T-helper 17 cell (primary cell): ENCODE measurements at places on chromosomes 3 and 15.

GRCh38 chr3:17936736-17937480 lies 194.5 kb upstream of the TBC1D5 start:
- H3K36me3 ChIP-seq = no peaks in the 10 kb centered on the region
- peaks cover 50% of the 10 kb centered on the region for H3K27me3 ChIP-seq
- H3K4me1 ChIP-seq = no peaks in the 10 kb centered on the region
- H3K4me3 ChIP-seq = no peak overlapping the region

DNA sequence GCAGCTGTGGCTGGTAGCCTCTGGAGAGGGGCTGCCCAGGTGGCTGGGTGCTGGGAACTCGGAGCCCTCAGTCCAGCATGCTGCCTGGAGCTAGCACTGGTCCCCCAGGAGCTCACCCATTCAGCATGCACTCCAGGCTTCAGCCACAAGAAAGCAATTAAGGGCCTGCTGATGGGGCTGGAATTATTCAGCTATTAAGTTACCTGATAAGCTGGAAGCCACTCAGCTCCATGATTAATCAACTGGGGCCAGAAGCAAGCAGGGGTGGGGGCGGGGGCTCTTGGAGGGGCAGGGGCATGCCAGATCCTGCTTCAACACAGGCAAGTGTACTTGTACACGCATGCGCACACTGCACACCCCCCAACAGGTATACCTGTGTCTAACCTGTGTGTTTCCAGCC lies 22.1 kb upstream of the TMEM115 start:
- no peak overlapping the region for H3K4me3 ChIP-seq
- no peak overlapping the region for H3K27ac ChIP-seq
- H3K27me3 ChIP-seq = no peaks in the 10 kb centered on the region
- H3K36me3 ChIP-seq = no peaks in the 10 kb centered on the region

- peaks cover 3% of the 10 kb centered on the region for H3K4me1 ChIP-seq
Observed at GRCh38 chr3:137105277-137105977, 147.6 kb downstream of the IL20RB start.

GRCh38 chr3:9100513-9100894 lies 137.2 kb upstream of the RAD18 start:
- DNase-seq = no peak
- no peaks in the 10 kb centered on the region for H3K4me1 ChIP-seq
- no peak overlapping the region for H3K4me3 ChIP-seq
- no peak overlapping the region for H3K27ac ChIP-seq
- peaks cover 2% of the 10 kb centered on the region for H3K36me3 ChIP-seq

- peaks cover 2% of the 10 kb centered on the region for H3K36me3 ChIP-seq
- H3K4me1 ChIP-seq = peaks cover 2% of the 10 kb centered on the region
- peaks cover 68% of the 10 kb centered on the region for H3K27me3 ChIP-seq
- DNase-seq = no peak
- no peak overlapping the region for H3K27ac ChIP-seq
Observed at GRCh38 chr3:194732617-194733016, 46.9 kb downstream of the FAM43A start.

DNA sequence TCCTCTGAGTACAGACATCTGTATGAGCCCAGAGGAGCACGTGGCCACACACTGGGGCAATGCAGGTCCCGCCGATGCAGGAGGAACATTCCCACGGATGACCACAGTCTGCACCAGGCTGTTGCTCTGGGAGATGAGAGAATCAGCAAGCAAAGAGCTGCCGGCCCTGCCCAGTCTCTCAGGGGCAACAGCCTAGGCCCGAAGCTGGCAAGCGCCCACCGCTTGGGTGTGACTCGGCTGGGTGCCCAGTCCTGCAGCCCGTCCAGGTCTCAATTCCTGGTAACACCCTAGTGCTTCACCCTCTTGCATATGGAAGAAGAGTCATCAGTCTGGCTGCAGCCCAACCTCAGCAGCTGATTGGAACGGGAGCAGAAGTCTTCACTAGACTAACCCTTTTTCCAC lies 153.7 kb upstream of the HES1 start:
- no peak for DNase-seq
- H3K4me3 ChIP-seq = no peak overlapping the region
- peaks cover 17% of the 10 kb centered on the region for H3K27me3 ChIP-seq
- no peak overlapping the region for H3K27ac ChIP-seq
- no peaks in the 10 kb centered on the region for H3K36me3 ChIP-seq

GRCh38 chr3:68957895-68958294 lies 25.5 kb upstream of the TAFA4 start:
- H3K27ac ChIP-seq = no peak overlapping the region
- H3K4me3 ChIP-seq = no peak overlapping the region
- H3K27me3 ChIP-seq = peaks cover 61% of the 10 kb centered on the region
- no peak for DNase-seq
- H3K36me3 ChIP-seq = peaks cover 5% of the 10 kb centered on the region

DNA sequence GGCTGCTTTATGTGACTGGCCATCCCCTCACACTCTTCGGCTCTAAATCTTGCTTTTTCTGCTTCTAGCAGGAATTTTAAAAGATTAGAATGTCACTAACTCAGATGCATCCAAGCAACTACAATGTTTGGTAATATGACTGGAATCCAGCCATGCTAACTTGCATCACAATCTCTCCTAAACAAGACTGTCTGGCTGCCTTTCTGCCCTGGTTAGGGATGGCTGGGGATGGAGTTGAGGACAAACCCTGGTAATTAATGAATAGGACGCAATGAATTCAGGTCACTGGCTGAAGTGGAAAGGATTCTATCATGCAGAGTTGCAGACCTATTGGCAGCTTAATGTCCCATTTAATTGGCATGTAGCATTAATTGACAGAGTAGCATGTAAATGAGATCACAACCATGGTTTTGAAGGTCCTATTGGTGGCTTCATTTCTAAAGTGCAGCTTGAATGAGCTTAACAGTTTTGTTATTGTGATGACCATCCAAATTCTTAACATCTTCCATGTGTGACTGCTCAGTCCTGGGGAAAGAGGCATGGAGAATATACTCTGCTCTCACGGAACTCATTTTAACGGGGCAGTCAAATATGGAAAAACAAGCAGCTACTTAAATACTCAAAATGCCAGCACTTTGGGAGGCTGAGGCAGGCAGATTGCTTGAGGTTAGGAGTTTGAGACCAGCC lies 21.7 kb downstream of the NMNAT3 start:
- no peaks in the 10 kb centered on the region for H3K36me3 ChIP-seq
- H3K27me3 ChIP-seq = no peaks in the 10 kb centered on the region
- peaks cover 3% of the 10 kb centered on the region for H3K4me1 ChIP-seq
- H3K27ac ChIP-seq = no peak overlapping the region

DNA sequence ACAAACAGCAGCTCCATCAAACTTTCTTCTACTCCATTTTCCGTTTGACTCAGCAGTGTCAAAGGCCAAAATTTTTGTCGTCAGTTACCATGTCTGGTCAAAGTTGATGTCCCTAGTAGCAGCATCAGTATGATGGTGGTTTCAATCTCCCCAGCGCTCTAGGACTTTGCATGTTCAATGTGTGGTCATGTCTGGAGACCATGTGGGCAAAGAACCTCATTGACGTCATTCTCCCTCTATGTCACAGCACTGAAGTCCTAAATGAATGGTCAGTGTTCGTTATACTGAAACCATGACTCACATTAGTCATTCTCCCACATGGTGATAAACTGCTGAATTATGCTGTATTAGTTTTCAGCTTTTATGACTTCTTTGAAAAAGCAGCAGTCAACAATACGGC lies 23.2 kb downstream of the SHC4 start:
- no peaks in the 10 kb centered on the region for H3K36me3 ChIP-seq
- H3K4me1 ChIP-seq = no peaks in the 10 kb centered on the region
- H3K27ac ChIP-seq = no peak overlapping the region
- no peak for DNase-seq
- H3K27me3 ChIP-seq = peaks cover 36% of the 10 kb centered on the region
- no peak overlapping the region for H3K4me3 ChIP-seq

DNA sequence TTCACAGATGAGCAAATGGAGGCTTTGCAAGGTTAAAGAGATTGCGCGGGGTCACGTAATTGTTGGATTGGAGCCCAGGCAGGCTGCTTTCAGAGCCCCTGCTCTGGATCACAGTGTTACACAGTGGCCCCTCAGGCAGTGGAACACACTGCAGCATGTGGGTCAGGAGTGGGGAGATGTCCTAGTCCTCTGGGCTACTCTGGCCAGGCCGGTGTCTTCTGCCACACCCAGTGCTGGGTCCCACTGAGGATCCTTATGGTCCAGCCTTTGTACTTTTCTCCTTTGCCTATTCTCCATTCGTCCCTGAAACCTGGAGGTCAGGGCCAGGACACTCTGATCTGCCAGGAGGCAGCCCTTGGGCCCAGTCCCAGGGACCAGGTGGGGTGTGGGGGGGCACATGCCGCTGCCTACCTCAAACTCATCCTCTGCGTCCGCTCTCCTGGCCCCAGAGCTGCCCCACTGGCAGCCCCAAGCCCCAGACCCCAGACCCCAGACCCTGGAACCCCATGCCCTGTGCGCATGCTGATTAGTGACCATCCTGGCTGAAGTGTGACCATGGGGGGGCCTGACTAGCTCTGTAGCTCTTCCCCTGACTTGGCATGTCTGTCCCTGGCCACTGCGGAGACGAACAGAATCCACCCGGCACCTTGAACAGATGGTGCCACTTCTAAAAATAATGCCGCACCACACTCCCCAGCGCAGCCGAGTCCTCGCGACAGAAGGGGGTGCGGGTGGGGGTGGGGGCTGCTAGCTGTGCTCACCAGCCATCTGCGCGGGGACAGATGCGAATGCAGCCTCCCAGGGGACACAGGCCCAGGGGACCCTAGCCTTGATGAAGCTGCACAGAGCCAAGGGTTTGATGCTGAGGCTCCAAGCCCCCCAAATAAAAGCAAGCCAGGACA lies 41.6 kb downstream of the ATP2B2 start:
- no peaks in the 10 kb centered on the region for H3K36me3 ChIP-seq
- peaks cover 33% of the 10 kb centered on the region for H3K27me3 ChIP-seq
- H3K4me3 ChIP-seq = no peak overlapping the region
- no peak for DNase-seq

GRCh38 chr3:150710097-150710496 lies 6.4 kb upstream of the ERICH6 start:
- DNase-seq = no peak
- no peak overlapping the region for H3K27ac ChIP-seq
- no peaks in the 10 kb centered on the region for H3K27me3 ChIP-seq
- H3K4me1 ChIP-seq = peaks cover 6% of the 10 kb centered on the region

GRCh38 chr3:9862391-9863057 lies 17.5 kb downstream of the CIDEC start:
- peaks cover 13% of the 10 kb centered on the region for H3K27me3 ChIP-seq
- peak overlapping the region; percentile 3 for H3K27ac ChIP-seq
- peak overlapping the region; percentile 61 for H3K4me3 ChIP-seq
- H3K4me1 ChIP-seq = peaks cover 3% of the 10 kb centered on the region
- peak; percentile 22 for DNase-seq
